Fibroblast of mammary gland (primary cell): ENCODE measurements at places on chromosomes 2 and 18.
A peak's percentile ranks its signal among the peaks of the same experiment; 100 is the strongest.

- peak; percentile 52 for DNase-seq
Measured at GRCh38 chr2:1976728-1977416, 232.6 kb upstream of the PXDN start.

DNA sequence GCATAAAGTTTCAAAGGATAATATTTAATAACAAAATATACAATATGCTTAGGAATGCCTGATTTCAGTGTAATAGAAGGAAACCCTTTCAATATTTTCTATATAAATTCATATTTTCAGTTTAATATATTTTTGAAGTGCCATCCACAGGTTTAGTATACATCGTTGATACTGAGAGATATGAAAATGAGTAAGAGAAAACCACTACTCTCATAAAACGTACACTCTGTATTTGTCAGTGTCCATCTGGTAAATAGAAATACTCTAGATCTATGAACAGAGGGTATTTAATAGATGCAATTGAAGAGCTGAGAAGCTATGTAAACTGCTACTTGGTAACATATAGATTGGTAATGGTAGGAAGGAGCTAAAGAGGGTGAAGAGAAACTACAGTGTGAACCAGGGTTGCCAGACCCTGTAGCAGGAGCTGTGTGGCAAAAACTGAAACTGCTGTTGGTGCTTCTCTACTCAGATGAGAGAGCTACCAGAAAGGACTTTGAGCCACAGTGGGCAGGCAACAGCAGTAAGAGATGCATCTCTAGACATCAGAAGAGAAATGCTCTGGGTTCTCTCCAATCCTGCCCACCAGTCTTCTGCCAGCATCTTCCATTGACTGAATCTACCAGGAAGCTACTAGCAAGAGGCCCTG is 187.4 kb downstream of the CCDC102B start:
- DNase-seq: no peak

DNA sequence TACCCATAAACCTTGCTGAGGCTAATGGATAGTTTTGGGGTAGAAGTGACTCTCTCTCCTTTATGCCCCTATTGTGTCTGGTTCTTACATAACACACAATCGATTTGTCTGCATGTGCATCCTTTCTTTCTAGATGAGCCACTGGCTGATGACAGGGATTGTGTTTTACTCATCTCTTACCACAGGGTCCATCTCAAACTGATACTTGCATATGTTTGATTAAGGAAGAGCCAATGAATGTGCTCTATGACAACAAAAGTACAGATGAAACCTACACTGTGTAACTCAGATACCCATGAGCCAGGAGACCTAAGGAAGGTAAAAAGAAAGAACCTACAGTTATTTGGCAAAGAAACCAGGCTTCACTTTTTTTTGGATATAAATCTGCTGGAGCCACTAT is 13.2 kb upstream of the BZW1 start:
- DNase-seq: no peak

DNA sequence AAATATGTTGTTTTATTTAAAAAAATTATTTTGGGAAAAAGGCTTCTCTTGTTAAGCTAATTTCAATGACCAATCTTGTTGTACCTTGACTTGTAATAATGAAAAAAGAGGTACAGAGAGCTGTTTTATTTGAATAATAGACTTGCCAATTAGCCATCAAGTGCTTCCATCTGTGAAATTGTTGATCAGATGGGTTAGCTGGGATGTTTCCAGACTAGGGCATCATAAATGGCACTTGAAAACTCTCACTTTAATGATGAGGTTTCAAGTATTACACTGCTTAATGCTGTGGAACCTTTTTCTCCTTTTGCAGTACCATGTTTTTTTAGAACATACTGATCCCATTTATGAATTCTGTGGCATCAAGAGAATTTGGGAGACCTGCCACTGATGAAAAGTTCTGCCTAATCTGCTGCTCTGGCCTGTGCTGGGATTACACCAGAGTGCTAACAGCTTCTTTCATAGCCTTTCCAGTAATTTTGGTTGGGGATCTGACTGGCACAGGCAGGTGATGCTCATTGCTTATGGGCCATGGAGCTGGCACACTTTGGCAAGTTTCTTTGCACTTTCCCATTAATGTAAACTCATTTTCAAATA is 24.2 kb downstream of the PSMD14 start:
- no peak for DNase-seq

DNA sequence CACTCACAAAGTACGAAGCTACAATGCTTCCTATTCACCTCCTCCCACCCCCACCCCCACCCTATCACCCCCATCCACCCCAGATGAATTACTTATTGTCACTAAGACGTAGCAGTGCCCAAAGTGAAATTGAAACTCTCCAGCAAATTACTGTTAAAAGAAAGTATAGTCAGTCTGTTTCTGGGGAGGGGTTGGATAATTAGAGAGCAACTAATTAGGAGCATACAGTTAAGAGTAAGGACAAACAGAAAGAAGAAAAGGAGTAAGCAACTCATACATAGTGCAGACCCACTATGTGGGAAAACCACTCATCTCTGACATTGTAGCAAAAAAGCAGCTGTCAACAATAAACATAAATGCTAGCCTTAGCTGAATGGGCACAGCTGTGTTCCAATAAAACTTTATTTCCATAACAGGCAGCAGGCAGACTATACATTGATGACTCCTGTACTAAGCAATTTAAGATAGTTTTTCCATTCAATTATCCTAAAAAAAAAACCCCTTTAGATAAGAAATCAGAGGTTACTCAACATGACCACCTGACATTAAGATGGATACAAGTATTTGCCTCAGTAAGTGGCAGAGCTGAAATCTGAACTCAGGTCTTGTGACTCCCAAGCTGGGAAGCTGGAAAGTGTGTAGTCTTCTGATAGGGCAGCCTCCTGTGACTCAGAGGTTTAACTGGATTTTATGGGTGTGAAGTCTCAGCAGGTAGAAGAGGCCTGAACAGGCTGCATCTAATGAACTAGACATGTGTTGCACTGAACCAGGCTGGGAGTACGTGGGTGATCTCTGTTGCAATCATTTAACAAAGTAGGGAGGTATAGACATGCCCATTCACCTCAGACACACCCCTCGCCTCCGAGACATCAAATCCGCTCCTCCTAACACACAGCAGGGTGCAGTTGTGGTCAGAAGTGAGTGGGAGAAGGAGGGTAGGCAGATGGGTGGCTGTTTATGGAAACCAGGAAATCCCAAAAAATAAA is 171.8 kb upstream of the KLF7 start:
- peak; percentile 55 for DNase-seq

DNA sequence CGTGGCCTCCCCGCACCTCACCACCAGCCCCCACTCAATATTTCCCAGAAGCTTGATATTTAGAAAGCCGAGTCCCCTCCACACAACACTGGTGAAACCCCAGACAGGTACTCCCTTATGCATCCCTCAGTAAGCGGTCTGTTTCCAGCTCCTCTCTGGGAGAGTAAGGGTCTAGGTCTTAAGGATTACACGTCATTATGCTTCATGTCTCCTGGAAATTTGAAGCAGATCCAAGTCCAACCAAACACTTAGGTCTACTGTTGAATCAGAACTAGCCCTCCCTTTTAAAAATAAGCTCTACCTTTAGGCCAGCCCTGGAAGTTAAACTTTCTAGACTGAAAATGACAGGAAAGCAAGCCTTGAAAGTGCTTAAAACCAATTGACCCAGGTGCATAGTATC is 1.5 kb upstream of the OST4 start:
- DNase-seq: peak; percentile 70

- DNase-seq: no peak
Measured at GRCh38 chr2:96129528-96130120, 8.7 kb downstream of the ASTL start.

DNA sequence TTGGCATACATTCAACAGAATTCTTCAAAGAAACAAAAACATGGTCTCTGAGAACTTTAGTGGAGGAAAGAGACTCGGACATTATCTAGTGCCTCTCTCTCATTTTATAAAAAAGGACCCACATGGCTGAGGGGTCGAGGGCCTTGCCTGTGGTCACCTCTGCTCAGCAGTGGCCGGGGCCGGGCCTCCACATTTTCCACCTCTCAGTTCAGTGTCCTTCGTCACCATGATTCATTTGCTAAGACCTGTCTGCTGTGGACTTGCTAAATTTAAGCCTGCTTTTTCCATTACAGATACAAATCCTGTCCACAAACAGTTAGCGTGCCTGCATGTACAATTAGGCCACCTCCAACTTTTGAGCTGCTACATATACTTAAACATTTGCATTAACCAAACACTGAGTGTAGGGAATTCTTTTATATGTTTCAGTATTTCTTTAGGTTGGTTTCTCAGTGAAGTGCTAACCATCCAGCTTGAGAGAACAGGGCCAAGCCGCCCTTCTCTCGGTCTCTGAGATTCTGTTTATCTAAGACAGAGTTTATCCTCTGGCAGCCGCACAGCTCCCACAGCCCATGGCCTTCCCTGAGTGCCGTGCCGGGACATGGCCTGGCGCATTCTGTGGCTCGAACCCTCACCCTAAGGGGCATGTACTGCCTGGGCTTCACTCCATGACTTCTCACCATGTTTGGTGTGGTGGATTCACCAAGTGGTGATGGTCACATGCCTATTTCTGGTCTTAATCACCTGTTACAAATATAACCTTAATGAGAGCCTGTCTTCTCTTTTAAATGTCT is 46.2 kb downstream of the COA5 start:
- no peak for DNase-seq

DNA sequence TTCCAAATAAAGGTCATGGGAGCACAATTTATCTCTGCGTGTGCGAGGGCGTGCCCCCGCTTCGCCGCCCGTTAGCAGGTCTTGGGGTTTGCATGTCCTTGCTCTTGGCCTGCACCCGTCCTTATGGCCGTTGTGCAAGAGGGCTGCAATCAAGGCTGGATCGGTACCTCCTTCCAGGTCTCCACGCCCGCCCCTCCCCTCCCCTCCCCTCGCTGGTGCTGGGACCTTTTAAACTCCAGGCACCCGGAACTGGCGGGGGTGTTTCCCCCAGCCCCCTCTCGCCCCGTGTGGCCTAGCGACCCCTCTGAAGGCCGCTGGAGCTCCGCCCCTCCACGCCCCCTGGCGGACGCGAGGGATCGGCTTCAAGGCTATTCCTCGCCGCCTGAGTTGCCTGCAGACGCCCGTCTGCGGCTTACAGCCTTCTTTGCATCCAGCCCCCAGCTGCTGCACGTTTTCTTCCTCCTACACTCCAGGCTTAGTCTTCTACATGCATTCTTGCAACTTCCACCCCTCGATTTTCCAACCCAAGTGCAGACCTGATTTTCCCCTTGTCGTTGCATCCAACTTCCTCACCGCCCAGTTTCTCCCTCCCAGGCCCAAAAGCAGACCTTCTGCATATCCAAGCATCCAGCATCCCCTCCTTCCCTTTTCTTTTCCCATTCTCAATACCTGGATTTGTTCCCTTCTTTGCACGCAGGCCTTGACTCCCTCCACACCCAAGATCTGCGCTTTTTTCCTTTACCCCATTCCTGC is 577 bp downstream of the IDH1 start:
- peak; percentile 68 for DNase-seq

- DNase-seq: peak; percentile 57
Measured at GRCh38 chr2:38013158-38013752, 62.7 kb downstream of the CYP1B1 start.

- DNase-seq: no peak
Measured at GRCh38 chr2:68744366-68744912, 9.8 kb downstream of the ARHGAP25 start.

DNA sequence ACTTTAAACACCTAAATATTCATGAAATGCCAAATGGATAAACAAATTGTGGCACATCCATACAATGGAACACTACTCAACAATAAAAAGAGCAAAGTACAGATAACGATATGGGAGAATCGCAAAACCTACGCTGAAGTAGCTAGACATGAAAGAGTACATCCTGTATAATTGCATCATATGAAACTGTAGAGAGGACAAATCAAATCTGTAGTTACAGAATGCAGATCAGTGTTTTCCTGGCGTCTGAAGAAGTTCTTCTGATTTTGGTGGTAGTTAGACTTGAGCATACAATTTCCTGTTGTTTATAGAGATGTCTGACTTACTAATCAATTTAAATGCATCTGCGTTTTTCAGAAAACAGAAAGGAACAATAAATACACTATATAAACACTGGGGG is 394.4 kb downstream of the SOCS6 start:
- DNase-seq: no peak

GRCh38 chr18:2036086-2036485 is 535.2 kb downstream of the METTL4 start:
- DNase-seq: no peak

GRCh38 chr2:180662941-180663471 is 317.4 kb upstream of the UBE2E3 start:
- peak; percentile 59 for DNase-seq

GRCh38 chr2:44834656-44835055 is 106.8 kb upstream of the SIX3 start:
- DNase-seq: no peak

GRCh38 chr2:11357428-11357972 is 13.1 kb upstream of the ROCK2 start:
- no peak for DNase-seq

DNA sequence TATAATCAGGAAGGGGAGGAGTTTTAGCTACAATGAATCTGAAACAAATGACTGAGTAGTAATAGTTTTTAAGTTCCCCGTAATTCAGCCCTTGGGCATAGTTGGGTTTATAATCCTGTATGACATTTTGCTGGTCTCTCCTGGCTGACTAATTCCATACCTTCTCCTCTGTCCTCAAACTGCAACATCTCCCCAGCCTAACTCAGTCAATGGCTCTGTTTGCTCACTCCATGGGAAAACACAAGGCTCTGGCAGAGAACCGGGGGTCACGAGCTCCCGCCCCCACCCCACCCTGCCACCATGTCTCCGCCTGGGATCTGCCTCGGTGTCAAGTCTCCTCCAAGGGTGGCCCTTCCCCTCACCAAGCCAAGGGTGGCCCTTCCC is 168.6 kb downstream of the HDAC4 start:
- no peak for DNase-seq

GRCh38 chr2:62149708-62150107 is 46.2 kb upstream of the B3GNT2 start:
- peak; percentile 100 for DNase-seq
